ENCODE measurements at places on chromosomes 13 and 19.
A peak's percentile ranks its signal among the peaks of the same experiment; 100 is the strongest.

DNA sequence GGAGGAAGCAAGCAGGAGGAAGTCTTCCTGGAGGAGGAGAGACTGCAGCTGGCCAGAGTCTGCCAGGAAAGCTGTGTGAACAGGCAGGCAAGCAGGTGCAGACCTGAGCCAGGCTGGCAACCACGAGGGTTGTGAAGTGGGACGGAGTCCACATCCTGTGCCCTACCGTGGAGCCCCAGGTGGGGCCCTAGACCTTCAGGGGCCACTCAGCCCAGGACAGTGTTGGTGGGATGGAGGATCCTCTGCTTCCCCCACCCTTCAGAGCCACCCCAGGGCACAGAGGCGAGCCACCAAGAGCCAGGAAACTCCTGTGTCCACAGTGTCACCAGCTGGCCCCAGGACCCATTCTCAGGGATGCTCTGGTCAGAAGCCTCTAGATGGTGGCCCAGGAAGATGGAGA, 8.4 kb upstream of the VSTM2B start:
- no peak for DNase-seq

GRCh38 chr13:38686577-38687245, at the start of gene FREM2:
Gene FREM2 (plus strand): TSS chr13:38687077. CDS start chr13:38687345, 268 bp downstream.
- DNase-seq, result peak; percentile 5

GRCh38 chr13:101773062-101773461, 320.6 kb downstream of the ITGBL1 start:
- DNase-seq, result no peak

DNA sequence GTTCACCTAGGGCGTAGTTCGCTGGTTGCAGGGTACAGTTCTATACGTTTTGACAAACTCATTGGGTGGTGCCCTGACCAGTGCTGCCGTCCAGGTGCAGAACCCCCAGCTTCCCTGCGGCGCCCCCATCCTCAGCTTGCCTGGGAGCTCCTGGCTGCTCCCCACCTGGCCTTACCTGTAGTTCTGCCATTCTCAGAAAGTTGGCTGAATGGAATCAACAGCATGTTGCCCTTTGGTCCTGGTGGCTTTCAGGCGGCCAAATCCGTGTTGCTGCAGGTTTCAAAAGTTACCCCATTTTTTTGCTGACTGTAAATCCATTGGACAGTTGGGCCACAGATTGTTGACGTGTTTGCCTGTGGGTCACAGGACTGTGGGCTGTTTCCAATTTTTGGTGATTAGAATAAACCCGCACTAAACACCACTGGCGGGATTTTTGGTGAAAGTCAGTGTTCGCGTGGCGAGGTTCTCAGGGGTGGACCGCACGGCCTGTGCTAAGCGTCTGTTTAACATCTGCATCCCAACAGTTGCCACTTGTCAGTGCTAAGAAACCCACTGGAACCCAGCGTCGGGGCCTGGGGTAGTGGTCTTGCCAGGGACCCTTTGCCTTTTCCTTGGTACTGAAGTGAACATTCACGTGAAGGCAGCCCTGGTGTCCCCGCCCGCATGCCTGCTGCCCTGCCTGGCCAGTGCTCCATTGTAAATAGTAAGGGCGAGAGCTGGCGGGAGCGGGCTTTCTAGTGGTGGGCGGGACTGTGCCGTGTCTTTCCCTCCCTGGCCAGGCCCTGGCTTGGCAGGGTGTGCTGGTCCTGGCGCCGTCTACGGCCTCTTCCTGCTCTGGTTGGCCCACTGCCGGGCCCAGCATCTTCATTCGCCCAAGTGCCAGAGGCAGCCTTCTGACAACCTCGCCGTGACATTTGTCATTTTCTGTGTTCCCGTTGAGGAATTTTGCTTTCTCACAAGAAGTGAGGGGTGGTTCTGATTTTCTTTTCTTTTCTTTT, 3.3 kb downstream of the DOT1L start:
- DNase-seq, result no peak

DNA sequence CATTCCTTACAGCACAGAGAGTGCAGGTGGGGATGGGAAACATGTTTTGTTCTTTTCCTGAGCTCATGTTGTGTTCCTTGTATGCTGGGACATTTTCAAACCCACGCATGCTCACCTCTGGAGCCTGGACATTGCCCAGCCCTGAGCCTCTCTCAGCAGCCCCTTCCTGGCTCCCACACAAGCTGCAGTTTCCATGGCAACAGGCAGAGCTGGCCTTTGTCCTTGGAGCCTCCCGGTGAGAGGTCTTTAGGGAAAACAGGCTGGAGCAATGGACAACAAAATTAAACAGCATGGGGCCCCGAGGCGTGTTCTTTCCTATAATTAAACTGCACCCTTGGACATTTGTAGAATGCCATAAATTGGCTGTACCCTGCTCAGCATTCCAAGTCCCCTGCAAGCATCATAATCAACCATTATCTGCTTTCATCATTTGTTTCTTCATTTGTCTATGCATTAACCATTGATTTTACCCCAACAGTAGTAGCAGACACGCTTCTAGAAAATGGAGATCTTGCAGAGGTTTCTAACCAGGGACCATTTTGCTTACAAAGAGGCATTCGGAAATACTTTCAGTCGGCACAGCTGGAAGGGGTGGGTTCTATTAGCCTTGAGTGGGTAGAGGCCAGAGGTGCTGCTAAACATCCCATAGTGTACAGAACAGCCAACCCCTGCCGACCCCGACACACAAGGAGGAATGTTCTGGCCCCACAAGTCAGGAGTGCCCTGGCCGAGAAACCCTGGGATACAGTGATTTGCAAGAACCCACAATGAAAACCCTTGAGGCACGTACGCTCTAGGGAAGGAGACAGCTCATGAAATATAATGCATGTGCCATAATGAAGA, 133.4 kb upstream of the PEG3 start:
- no peak for DNase-seq
